Activated T-helper 17 cell treated with anti-CD3 and anti-CD28 coated beads, Interleukin-2, amount 50 U/mL, for 72 hours (primary cell): ENCODE measurements at places on chromosomes 5 and 9.
A peak's percentile ranks its signal among the peaks of the same experiment; 100 is the strongest.

DNA sequence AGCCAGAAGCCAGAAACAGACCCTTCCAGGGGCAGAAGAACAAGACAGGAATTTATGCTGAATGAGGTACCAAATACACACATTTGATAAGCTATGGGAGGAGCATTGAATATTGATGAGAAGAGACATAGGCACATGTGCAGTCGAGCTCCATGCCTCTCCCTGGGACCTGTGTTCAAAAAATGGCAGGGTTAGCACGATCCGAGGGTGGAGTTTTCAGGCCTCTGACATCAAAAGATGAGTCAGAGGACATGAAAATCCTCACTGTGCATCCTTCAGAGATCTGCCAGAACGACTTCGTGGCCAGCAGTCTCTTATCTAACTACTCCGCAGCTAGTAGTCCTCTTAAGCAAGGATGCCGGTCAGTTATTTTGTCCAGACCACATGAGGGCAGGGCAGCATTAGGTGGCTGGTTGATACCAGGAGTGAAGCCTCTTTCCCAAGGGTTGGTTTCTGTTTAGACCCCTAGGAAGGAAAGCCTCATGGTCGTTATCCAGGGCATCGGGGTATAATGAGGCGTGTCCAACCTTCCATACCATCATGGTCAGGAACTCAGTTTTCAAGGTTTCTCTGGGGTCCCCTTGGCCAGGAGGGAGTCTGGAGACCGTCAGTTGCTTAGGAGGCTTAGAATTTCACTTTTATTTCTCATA lies 11.6 kb upstream of the CMBL start:
- no peaks in the 10 kb centered on the region for H3K4me1 ChIP-seq
- no peak overlapping the region for H3K27ac ChIP-seq
- no peak for ATAC-seq

GRCh38 chr5:58751222-58751837 lies 168.5 kb downstream of the RAB3C start:
- ATAC-seq: peak; percentile 100
- H3K27ac ChIP-seq: peak overlapping the region; percentile 72
- peaks cover 6% of the 10 kb centered on the region for H3K4me1 ChIP-seq
- peaks cover 3% of the 10 kb centered on the region for H3K27me3 ChIP-seq
- peak overlapping the region; percentile 35 for H3K4me3 ChIP-seq

DNA sequence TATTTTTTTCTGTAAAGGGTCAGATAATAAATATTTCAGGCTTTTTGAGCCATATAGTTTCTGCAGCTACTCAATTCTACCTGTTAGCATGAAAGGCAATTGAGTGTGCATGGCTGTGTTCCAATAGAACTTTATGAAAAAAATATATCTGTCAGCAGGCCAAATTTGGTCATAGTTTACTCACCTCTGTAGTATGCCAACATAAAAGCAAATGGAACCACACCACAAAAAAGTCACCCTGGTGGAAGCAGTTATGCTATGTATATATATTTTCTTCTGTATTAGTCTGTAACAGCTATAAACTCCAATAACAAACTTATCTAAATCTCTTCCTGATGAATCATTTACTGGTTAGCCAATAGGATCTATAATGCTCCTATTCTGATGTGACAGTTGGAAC lies 3.4 kb downstream of the SLC38A9 start:
- peaks cover 10% of the 10 kb centered on the region for H3K4me1 ChIP-seq
- no peak overlapping the region for H3K4me3 ChIP-seq
- no peak overlapping the region for H3K27ac ChIP-seq
- no peak for ATAC-seq
- peaks cover 18% of the 10 kb centered on the region for H3K36me3 ChIP-seq
- H3K27me3 ChIP-seq: no peaks in the 10 kb centered on the region

GRCh38 chr5:3311433-3311832 lies 284.2 kb upstream of the IRX1 start:
- no peaks in the 10 kb centered on the region for H3K4me1 ChIP-seq
- H3K36me3 ChIP-seq: no peaks in the 10 kb centered on the region
- no peak for ATAC-seq
- H3K27ac ChIP-seq: no peak overlapping the region

DNA sequence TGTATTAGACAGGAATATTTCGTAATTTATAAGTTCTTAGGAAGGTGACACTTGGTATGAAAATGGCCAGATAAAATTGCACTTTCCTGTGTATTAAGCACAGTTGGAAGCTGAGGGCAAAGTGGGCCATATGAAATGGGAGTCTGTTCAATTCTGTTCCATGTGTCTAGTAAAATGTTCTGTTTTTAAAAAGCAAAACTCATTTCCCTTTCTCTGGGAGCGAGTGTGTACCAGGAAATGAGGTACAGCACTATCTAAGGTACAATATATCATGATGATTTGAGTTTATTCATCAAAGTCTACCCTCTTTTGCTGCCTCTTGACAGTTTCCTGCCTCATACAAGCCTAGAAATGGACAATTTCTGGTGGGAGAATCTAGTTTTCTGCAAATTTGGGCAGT lies 51.2 kb upstream of the KCNN2 start:
- H3K4me3 ChIP-seq: no peak overlapping the region
- H3K36me3 ChIP-seq: no peaks in the 10 kb centered on the region
- no peaks in the 10 kb centered on the region for H3K4me1 ChIP-seq
- ATAC-seq: no peak
- H3K27ac ChIP-seq: no peak overlapping the region

DNA sequence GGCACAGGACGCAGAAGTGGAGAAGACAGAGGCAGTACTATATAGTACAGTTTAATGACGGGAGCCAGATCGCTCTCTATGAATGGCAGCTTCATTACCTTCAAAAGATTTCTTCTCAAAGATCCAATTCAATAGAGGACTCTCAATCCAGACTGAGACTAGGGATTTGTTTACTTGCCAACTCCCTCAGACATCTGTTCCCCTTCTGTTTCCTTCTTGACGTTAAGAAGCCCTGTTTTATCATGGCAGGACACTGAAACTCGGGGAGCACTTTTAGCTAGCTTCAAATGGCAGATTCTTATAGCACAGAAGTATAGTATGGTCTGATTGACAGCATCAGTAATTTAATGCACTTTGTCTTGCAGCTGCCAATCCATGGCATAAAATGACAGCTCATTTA lies 747.3 kb upstream of the C9orf72 start:
- no peak overlapping the region for H3K4me3 ChIP-seq
- H3K27ac ChIP-seq: no peak overlapping the region
- H3K4me1 ChIP-seq: no peaks in the 10 kb centered on the region
- no peaks in the 10 kb centered on the region for H3K27me3 ChIP-seq

- no peaks in the 10 kb centered on the region for H3K36me3 ChIP-seq
- no peak for ATAC-seq
- no peaks in the 10 kb centered on the region for H3K4me1 ChIP-seq
- H3K4me3 ChIP-seq: no peak overlapping the region
Observed at GRCh38 chr5:93343570-93343969, 237.4 kb downstream of the NR2F1-AS1 start.

DNA sequence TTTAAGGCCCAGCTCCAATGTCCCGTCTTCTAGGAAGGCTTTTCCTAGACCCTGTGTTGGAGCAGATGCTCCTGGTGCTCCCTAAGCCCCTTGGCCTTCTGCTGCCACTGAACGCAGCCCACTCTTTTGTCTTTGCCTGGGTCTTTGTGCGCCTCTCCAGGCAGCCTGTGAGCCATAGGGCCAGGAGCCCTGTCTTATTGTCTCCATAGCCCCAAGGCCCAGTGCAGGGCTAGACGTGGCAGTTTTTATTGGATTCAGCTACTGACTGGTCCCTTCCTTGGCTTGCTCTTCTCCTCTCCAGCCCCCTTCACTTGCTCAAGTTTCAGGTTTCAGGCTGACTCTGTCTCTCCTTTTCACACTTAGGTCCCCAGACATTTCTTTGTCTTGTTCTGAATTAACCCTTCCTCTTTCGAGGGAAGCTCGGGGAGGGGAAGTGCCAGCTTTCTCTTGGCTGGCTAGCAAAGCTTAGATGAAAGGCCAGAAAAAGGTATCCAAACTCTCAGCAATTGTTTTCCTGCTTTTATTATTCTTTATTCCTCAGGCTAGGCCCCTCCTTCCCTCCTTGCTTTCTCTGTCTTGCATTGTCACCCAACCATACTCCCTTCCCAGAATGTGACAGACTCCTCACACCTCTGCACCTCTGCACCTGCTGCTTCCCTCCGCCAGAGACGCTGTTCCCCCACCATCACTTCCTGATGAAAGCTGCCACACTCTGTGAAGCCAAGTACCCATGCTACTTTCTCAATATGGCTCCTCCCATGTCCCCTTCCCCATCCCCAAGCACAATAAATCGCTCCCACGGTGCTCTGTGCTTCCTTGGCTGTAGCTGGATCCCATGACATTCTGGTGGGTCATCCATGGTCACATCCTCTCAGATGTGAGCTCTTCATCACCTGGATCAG lies 101.6 kb upstream of the CPEB4 start:
- no peaks in the 10 kb centered on the region for H3K27me3 ChIP-seq
- H3K4me3 ChIP-seq: no peak overlapping the region
- H3K4me1 ChIP-seq: peaks cover 17% of the 10 kb centered on the region
- no peaks in the 10 kb centered on the region for H3K36me3 ChIP-seq
- H3K27ac ChIP-seq: peak overlapping the region; percentile 28
- ATAC-seq: no peak
